ENCODE measurements at places on chromosomes 13 and 19.

DNA sequence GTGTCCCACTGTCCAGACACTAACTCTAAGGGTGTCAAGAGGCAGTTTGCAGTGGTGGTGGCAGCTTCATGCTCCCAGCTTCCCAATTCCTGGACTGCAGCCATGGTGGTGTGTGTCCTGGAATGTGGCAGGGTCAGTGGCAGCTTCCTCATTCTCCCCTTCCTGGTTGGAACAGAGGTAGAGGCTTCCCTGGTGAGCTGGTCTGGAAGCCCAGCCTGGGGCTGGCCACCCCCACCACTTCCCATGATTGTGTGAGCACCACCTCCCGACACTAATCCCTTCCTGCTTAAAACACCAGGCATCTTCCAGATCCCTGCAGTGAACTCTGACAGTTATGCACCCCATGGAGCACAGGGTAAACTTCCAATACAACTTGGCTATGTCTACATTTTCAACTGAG, 134.9 kb downstream of the RAP2A start:
- no peak overlapping the region for H3K4me3 ChIP-seq
- peaks cover 3% of the 10 kb centered on the region for H3K27me3 ChIP-seq
- no peaks in the 10 kb centered on the region for H3K4me1 ChIP-seq
- no peak overlapping the region for H3K27ac ChIP-seq

- H3K4me1 ChIP-seq = no peaks in the 10 kb centered on the region
- no peaks in the 10 kb centered on the region for H3K27me3 ChIP-seq
- H3K36me3 ChIP-seq = peaks cover 59% of the 10 kb centered on the region
Observed at GRCh38 chr13:28282451-28282850, 144.1 kb downstream of the PAN3 start.

DNA sequence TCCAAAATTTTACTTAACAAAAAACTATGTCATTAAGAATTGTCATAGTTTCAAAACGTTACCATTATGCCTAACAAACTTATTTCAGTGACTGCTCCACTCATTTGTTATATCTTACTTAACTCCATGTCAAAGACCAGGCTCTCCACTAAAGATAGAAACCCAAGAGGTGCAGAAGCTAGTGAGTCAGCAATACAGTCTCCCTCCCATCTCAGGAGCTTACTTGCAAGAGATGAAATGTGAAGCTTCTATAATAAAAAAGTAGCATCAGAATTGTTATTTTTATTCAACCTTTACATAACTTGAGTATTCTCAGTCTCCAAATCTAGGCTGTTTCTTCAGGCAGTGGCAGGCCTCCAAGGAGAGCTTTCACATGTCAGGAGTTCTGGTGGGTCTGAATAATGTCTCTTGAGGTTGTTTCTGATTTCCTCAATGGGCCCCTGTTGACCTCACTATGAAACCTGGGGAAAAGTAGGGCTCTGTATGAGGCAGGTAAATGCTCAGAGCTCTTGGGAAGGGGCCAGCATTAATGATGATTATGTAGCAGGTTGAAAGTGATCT, 242.0 kb downstream of the NDFIP2 start:
- no peaks in the 10 kb centered on the region for H3K36me3 ChIP-seq
- H3K4me1 ChIP-seq = no peaks in the 10 kb centered on the region
- no peak overlapping the region for H3K4me3 ChIP-seq
- no peaks in the 10 kb centered on the region for H3K27me3 ChIP-seq

- no peak overlapping the region for H3K4me3 ChIP-seq
- no peaks in the 10 kb centered on the region for H3K36me3 ChIP-seq
- peaks cover 9% of the 10 kb centered on the region for H3K4me1 ChIP-seq
- no peak for DNase-seq
Observed at GRCh38 chr13:26996965-26997752, 174.5 kb downstream of the USP12 start.

DNA sequence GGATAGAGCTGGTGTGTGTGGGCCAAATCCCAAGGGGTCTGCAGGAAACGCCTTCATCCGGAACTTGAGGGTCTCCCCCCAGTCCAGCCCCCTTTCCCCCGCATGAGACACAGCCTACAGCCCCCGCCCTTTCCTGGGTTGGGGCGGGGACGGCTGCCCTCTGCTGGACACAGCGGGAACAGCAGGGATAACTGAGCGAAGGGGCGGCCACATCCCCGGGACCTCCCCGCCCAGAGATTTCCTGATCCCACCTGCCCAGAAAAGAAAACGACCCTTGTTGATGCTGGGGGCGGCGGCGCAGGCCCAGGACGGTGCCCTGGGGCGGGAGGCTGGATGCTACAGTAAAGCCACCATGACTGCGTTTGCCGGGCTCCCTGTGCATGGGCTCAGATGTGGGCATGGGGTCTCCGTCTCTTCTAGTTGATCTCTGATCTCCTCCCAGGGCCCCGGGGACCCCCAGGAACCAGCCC, 14.2 kb downstream of the ONECUT3 start:
- H3K4me1 ChIP-seq = no peaks in the 10 kb centered on the region
- DNase-seq = no peak
- no peak overlapping the region for H3K27ac ChIP-seq
- H3K27me3 ChIP-seq = peaks cover 56% of the 10 kb centered on the region

DNA sequence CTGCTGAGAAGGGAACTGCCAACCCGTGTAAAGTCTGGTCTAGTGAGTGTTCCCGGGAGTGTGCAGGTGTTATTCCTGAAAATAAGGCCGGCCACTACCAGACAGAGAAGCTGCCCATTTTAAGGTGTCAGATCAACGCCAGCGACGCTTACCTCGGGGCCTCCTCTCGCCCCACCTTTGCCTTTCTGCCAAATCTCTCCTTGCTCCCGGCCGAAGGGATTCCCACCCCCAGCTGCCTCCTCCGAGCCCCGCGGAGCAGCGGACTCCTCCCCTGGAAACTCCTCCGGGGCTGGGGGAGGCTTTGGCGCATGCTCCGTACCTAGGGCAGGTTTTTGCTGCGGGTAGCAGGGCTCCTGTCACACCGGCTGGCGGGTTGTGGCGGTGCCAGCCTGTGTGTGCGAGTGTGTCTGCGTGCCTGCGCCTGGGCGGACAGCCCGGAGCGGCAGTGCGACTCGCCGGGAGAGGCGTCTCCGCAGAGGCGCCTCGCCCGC, at the start of gene HS6ST3:
Gene HS6ST3, plus strand, starts transcription at position 359 of the 491 bp plus-strand sequence.
- H3K27ac ChIP-seq = no peak within 1 kb of the TSS
- H3K4me3 ChIP-seq = peak within 1 kb of the TSS; percentile 58
- H3K4me1 ChIP-seq = no peaks in the 10 kb centered on the region
- H3K36me3 ChIP-seq = no peaks in the 10 kb centered on the region
- peaks cover 57% of the 10 kb centered on the region for H3K27me3 ChIP-seq

DNA sequence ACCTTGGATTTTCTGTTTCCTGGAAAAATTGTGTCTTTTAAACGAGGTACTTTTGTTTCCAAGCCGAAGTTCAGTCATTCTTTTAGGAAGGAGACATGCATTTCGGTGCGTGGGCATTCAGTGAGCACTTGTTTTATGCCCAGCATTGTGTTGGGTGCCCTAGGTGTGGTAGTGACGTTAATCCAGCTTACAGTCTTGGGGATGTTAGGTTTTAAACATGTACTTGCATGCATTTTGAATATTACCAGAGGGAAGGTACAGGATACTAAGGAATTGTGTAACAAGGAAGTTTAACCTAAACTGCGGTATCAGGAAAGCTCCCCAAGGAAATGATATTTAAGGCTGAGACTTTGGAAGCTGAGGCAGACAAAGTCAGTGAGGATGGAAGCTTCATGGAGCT, 66.3 kb downstream of the ARHGAP35 start:
- H3K4me1 ChIP-seq = peaks cover 6% of the 10 kb centered on the region
- no peak overlapping the region for H3K4me3 ChIP-seq
- no peak overlapping the region for H3K27ac ChIP-seq
- no peaks in the 10 kb centered on the region for H3K27me3 ChIP-seq

DNA sequence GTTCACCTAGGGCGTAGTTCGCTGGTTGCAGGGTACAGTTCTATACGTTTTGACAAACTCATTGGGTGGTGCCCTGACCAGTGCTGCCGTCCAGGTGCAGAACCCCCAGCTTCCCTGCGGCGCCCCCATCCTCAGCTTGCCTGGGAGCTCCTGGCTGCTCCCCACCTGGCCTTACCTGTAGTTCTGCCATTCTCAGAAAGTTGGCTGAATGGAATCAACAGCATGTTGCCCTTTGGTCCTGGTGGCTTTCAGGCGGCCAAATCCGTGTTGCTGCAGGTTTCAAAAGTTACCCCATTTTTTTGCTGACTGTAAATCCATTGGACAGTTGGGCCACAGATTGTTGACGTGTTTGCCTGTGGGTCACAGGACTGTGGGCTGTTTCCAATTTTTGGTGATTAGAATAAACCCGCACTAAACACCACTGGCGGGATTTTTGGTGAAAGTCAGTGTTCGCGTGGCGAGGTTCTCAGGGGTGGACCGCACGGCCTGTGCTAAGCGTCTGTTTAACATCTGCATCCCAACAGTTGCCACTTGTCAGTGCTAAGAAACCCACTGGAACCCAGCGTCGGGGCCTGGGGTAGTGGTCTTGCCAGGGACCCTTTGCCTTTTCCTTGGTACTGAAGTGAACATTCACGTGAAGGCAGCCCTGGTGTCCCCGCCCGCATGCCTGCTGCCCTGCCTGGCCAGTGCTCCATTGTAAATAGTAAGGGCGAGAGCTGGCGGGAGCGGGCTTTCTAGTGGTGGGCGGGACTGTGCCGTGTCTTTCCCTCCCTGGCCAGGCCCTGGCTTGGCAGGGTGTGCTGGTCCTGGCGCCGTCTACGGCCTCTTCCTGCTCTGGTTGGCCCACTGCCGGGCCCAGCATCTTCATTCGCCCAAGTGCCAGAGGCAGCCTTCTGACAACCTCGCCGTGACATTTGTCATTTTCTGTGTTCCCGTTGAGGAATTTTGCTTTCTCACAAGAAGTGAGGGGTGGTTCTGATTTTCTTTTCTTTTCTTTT, 3.3 kb downstream of the DOT1L start:
- no peaks in the 10 kb centered on the region for H3K27me3 ChIP-seq
- H3K4me1 ChIP-seq = peaks cover 57% of the 10 kb centered on the region
- no peak overlapping the region for H3K27ac ChIP-seq
- DNase-seq = peak; percentile 20
- no peak overlapping the region for H3K4me3 ChIP-seq

DNA sequence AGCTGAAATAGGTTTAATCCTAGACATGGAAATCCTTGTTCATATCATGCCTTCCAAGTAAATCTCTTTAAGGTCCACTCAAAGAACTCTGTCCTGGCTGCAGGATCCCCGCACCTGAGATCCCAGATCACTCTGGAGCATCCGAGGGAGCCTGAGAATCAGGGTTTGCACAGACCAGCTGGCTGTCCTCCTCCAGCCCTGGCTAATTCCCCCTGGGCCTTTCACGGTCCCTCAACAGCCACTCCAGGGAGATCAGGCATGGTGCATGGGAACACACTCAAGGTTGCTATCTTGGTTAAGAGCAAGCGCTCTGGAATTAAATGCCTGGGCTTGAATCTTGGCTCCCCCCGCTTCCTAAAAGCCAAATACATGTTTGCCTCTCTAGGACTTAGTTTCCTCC, 130.8 kb downstream of the IRS2 start:
- H3K4me1 ChIP-seq = peaks cover 33% of the 10 kb centered on the region
- H3K4me3 ChIP-seq = no peak overlapping the region
- DNase-seq = no peak
- H3K27me3 ChIP-seq = peaks cover 11% of the 10 kb centered on the region
- no peak overlapping the region for H3K27ac ChIP-seq

GRCh38 chr13:28001837-28002473, 13.5 kb upstream of the URAD start:
- H3K4me1 ChIP-seq = no peaks in the 10 kb centered on the region
- H3K36me3 ChIP-seq = peaks cover 46% of the 10 kb centered on the region
- no peak overlapping the region for H3K4me3 ChIP-seq

- peak; percentile 15 for DNase-seq
- H3K4me3 ChIP-seq = peak within 1 kb of the TSS; percentile 64
- peaks cover 10% of the 10 kb centered on the region for H3K4me1 ChIP-seq
- H3K27me3 ChIP-seq = peaks cover 8% of the 10 kb centered on the region
- H3K27ac ChIP-seq = no peak within 1 kb of the TSS
Observed at GRCh38 chr13:36131222-36131930, at the start of gene DCLK1. TSS of gene DCLK1 (minus strand) at chr13:36131382.

GRCh38 chr19:17448131-17448967, at the start of gene TMEM221:
TSS of gene TMEM221 (minus strand) at chr19:17448668. CDS start at chr19:17448462, 206 bp downstream.
- no peaks in the 10 kb centered on the region for H3K36me3 ChIP-seq
- H3K27me3 ChIP-seq = no peaks in the 10 kb centered on the region
- peak within 1 kb of the TSS; percentile 48 for H3K4me3 ChIP-seq
- peaks cover 19% of the 10 kb centered on the region for H3K4me1 ChIP-seq
- H3K27ac ChIP-seq = no peak within 1 kb of the TSS

DNA sequence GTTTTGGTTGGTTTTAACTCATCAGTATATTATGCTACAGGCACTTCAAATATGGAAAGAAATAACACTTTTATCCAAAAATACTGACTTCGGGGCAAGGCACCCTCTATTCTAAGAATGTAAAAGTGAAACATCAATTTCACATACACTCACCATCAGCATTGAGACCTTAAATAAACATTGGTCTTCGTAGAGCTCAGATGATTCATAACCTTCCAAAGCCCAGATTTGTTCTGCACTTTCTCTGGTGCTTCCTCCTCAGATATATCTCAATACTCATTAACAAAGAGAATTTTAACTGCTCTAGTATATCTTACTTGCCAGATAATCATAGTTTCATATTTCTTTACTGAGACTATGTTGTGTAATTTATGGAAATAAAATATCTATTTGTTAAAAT, 794.3 kb downstream of the LIG4 start:
- no peaks in the 10 kb centered on the region for H3K36me3 ChIP-seq
- no peak overlapping the region for H3K27ac ChIP-seq
- H3K4me1 ChIP-seq = no peaks in the 10 kb centered on the region

DNA sequence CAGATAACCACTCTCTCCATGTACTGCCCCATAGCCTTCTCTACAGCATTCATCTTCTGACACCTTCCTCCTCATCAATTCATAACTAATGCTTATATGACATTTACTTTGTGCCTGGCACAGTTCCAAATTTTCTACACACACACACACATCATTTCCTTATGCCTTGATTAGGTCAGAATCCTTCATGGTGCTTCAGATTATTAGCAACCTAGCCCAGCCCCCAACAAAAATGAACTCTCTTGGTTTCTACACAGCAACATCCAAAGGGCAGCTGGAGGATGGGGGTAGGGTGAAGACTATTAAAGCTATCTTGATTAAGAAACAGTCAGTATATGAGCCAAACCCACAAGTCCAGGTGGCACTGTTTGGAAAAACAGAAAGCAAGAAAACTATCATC, 3.7 kb downstream of the RUBCNL start:
- H3K27ac ChIP-seq = no peak overlapping the region
- H3K27me3 ChIP-seq = peaks cover 29% of the 10 kb centered on the region
- peaks cover 29% of the 10 kb centered on the region for H3K4me1 ChIP-seq
- H3K4me3 ChIP-seq = no peak overlapping the region
- H3K36me3 ChIP-seq = no peaks in the 10 kb centered on the region

GRCh38 chr13:96871469-96871868, 122.8 kb downstream of the OXGR1 start:
- no peaks in the 10 kb centered on the region for H3K4me1 ChIP-seq
- H3K27ac ChIP-seq = no peak overlapping the region

- DNase-seq = no peak
- H3K27ac ChIP-seq = no peak overlapping the region
- no peak overlapping the region for H3K4me3 ChIP-seq
- no peaks in the 10 kb centered on the region for H3K4me1 ChIP-seq
Observed at GRCh38 chr19:54650108-54650655, 12.6 kb upstream of the LILRB4 start.
